T-cell (primary cell): ENCODE measurements at places on chromosomes 4 and X.

DNA sequence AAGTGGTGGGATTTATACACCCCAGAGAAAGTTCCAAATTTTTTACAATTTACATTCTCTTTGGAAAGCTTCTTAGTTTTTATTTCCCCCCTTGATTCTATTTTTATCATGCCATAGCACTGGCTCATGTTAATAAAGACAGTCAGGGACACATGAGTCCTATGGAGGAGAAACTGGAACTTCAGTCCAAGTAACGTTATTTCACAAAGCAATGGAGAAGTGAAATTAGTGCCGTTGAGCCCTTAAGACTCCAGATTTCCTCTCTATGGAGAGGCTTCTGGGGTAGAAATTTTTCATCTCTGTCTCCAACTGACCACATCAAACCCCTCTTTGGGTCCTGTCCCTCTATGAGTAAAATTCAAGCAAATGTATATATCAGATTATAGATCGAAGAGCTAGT is 12.8 kb upstream of the TASL start:
- H3K36me3 ChIP-seq: no peaks in the 10 kb centered on the region
- no peak for DNase-seq
- no peak overlapping the region for H3K27ac ChIP-seq
- H3K4me1 ChIP-seq: no peaks in the 10 kb centered on the region

DNA sequence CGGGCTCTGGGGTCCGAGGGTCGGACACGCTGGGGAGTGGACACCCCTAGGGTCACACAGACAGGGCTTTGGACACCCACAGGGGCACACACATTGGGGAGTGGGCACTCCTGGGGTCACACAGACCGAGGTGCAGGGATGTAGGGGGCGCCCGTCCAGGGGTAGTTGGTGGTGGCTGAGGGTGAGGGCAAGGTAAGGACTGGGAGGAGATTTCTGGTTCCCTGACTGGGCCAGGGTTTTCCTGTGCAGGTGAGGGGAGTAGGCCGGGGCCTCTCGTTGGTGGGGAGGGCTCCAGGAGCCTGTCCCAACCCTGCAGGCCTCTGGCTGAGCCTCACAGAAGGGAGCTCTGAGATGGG is 21.9 kb upstream of the WDR45 start:
- H3K36me3 ChIP-seq: peaks cover 3% of the 10 kb centered on the region
- peak overlapping the region; percentile 73 for H3K27ac ChIP-seq
- H3K4me3 ChIP-seq: no peak overlapping the region
- no peaks in the 10 kb centered on the region for H3K27me3 ChIP-seq

DNA sequence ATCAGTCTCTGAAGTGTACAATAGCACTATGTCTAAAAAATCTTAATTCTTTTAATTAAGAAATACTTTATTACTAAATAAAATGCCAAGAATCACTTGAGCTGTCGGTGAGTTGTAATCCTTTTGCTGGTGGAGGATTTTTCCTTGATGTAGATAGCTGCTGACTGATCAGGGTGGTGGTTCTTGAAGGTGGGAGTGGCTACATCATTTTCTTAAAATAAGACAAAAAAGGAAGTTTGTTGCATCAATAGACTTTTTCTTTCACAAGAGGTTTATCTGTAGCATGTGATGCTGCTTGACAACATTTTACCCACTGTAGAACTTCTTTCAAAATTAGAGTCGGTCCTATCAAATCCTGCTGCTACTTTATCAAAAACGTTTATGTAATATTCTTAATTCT is 68.8 kb upstream of the ZC4H2 start:
- no peak overlapping the region for H3K27ac ChIP-seq
- DNase-seq: no peak
- no peaks in the 10 kb centered on the region for H3K36me3 ChIP-seq
- no peak overlapping the region for H3K4me3 ChIP-seq
- no peaks in the 10 kb centered on the region for H3K4me1 ChIP-seq
- H3K27me3 ChIP-seq: no peaks in the 10 kb centered on the region

DNA sequence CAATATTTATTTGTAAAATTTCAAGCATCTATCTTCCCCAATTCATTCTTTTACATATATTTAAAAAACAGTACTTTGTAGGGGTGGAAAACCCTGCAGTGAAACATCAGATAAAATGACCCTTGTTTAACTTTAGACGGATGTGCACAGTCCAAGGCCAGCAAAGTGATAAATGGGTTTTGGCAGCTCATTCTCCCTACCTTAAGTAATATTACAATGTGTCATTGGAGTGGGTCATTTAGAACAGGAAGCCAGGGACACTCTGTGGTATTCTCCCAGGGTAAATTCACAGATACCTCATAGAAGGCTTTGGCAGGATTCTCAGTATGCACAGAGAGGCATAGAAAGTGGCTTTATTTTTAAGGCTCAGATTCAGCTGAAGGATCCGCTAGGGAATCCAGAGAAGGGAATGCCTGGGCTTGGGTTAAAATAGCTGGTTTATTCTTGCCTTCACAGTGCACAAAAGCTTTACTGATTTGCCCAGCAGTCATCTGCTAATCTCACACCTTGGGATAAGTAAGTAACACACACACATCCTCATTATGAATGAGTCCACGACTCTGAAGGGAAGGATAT is 206.7 kb downstream of the RASL11B start:
- no peak for DNase-seq
- no peaks in the 10 kb centered on the region for H3K36me3 ChIP-seq
- no peak overlapping the region for H3K27ac ChIP-seq

- no peak for DNase-seq
- H3K4me1 ChIP-seq: no peaks in the 10 kb centered on the region
- no peaks in the 10 kb centered on the region for H3K36me3 ChIP-seq
Observed at GRCh38 chrX:147832707-147833348, 78.9 kb upstream of the FMR1 start.

- no peaks in the 10 kb centered on the region for H3K4me1 ChIP-seq
- no peaks in the 10 kb centered on the region for H3K27me3 ChIP-seq
- H3K36me3 ChIP-seq: no peaks in the 10 kb centered on the region
- no peak for DNase-seq
- no peak overlapping the region for H3K27ac ChIP-seq
Observed at GRCh38 chr4:151035328-151035727, 20.2 kb upstream of the LRBA start.

- H3K36me3 ChIP-seq: no peaks in the 10 kb centered on the region
- no peaks in the 10 kb centered on the region for H3K27me3 ChIP-seq
- H3K4me1 ChIP-seq: peaks cover 4% of the 10 kb centered on the region
- no peak overlapping the region for H3K4me3 ChIP-seq
- DNase-seq: no peak
Observed at GRCh38 chr4:87240341-87240740, 19.9 kb upstream of the KLHL8 start.

- H3K36me3 ChIP-seq: no peaks in the 10 kb centered on the region
- H3K27ac ChIP-seq: no peak overlapping the region
- no peak for DNase-seq
- H3K27me3 ChIP-seq: no peaks in the 10 kb centered on the region
- no peaks in the 10 kb centered on the region for H3K4me1 ChIP-seq
Observed at GRCh38 chrX:137119049-137119448, 85.3 kb upstream of the GPR101 start.

DNA sequence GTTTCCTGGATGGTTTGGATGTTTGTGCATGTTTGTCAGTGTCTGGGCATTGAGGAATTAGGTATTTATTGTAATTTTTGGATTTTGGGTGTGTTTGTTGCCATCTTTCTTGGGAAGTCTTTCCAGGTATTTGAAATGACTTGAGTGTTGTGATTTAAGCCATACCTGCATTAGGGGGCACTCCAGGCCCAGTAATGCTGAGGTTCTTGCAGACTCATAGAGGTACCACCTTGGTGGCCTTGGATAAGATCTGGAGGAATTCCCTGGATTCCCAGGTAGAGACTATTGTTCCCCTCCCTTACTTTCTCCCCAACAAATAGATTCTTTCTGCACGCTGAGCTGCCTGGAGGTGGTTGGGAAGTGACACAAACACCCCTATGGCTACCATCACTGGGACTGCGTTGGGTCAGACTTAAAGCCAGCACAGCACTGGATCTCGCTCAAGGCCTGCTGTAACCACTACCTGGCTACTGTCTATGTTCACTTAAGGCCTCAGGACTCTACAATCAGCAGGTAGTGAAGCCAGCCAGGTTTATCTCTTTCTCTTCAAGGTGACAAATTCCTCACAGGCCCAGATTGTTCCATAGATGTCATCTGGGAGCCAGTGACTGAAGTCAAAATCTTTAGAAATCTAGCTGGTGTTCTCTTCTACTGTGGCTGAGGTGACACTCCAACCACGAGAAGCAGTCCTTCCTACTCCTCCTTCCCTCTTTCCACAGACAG is 643.6 kb downstream of the PDHA2 start:
- H3K36me3 ChIP-seq: no peaks in the 10 kb centered on the region
- H3K4me1 ChIP-seq: no peaks in the 10 kb centered on the region
- no peaks in the 10 kb centered on the region for H3K27me3 ChIP-seq
- no peak for DNase-seq
- H3K27ac ChIP-seq: no peak overlapping the region

DNA sequence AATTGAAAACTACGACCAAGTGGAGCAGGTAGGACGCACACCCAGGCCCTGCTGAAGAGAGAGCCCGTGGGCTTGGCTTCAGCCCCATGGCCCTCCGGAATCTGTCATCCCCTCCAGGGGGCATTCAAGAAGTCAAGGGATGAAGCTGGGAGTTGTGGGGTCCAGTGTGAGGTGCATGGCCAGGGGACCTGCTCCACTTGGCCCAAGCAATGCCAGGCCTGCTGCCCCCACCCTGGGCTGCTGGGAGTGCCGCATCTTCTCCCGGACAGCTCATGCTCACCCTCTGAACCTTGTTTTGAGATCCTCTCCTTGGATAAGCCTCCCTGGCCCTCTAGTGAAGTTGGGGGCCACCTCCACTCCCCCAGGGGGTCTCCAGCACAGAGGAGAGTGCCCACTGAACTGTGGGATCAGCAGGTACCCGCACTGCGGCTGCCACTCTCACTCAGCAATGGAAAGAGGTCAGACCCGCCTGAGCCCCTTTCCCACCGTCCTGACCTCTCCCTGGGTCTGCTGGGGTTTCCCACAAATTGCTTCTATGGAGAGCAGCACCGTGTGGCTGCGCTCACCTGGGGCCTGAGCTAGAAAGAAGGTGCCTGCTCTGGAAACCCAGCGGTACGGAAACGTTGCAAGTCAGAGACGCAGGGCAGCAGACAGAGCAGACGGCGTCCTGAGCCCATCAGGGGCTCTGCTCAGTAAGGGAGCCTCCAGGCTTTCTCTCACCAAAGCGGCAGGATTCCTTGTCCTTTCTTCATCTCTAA is 5.0 kb upstream of the ABLIM2 start:
- DNase-seq: no peak
- H3K4me1 ChIP-seq: no peaks in the 10 kb centered on the region
- H3K36me3 ChIP-seq: no peaks in the 10 kb centered on the region
- no peak overlapping the region for H3K4me3 ChIP-seq
